Suppressor macrophage (primary cell): ENCODE measurements at places on chromosomes 12 and 14.

GRCh38 chr12:113003636-113004035, 25.3 kb downstream of the OAS2 start:
- no peak for DNase-seq

DNA sequence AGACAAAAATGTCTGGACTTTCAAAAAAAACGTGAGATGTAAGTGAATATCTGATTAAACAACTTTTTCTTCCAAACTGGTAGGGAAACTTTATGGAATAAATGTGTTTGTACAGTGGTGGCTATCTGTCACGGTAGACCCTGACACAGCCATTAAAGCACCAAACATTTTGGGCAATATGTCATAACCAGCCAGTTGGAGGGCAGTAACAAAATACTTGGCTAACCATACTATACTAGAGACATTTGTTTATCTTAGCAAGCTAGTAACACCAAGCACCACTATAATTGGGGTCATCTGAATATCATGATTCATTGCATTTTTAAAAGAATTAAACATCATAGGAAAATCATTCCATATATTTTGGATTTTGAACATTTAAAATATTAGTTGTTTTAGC, 6.0 kb upstream of the MYF6 start:
- DNase-seq = no peak

DNA sequence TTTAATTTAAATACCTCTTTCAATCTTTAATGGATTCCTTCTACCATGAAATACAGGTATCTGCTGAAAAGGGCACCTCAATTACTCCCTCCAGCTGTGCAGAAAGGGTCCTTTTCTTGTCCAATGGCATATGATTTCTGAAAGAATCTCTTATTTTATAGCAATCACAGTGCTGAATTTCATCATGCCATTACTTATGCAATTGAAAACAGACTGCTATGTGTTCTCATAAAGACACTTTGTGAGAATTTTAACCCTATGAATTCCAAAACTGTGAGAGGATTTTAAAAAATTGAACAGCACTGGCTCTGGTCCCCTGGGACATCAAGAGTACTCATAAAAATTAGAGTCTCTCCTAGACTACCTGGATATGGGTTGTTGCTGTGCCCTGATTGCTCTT, 45.9 kb upstream of the CNOT2 start:
- no peak for DNase-seq

GRCh38 chr14:39218171-39218769, 15.4 kb upstream of the MIA2 start:
- no peak for DNase-seq

- no peak for DNase-seq
Measured at GRCh38 chr14:39452680-39453079, 20.4 kb upstream of the FBXO33 start.
